ENCODE measurements at places on chromosomes 4 and X.

GRCh38 chr4:85968945-85969819, 390.7 kb downstream of the MAPK10 start:
- DNase-seq: no peak

DNA sequence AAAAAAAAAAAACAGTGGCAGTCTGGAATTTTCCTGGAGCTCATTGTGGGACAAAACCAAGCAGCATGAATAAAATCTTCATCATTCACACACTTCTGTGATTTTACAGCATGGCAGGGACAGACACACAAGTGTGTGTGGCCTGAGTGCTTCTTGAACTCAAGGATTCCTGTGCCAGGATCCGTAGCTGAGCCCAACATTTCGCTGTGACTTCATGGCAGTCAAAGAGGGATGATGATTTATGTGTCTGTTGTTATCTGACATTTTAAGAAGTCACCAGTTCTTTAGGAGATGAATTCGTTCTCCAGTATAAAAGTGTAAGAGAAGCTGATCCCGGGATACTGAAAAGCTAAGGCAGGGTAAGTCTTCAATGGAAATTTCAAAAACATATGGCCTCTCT, 57.0 kb downstream of the ING2 start:
- DNase-seq: no peak

- DNase-seq: peak; percentile 86
Measured at GRCh38 chrX:149540131-149540620, 636 bp upstream of the EOLA1 start.

DNA sequence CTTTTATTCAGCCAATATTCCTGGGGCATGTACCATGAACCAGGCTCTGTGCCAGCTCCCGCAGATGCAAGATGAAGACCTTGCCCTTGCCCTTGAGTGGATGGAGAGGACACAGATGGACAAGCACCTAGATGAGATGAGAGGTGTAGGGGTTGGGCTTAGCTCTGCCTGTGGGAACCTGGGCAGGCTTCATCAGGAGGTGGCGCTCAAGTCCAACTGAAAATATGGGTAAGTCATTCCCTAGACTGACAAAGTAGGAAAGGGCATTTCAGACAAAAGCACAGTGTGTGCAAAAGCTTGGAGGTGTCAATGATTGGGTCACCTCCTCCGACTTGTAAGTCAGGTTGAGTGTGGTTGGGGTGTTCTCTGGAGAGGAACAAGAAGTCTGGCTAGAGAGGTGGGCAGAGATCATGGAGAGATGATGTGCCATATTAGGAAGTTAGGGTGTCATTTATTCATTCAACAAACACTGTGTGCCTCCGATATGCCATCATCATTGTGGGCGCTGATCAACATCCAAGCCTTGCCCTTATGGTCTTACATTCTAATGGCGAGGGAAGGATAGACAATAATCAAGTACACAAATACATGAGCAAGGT, 64.6 kb downstream of the ANAPC4 start:
- no peak for DNase-seq

GRCh38 chr4:72843466-72843865, 226.1 kb downstream of the COX18 start:
- DNase-seq: no peak

- DNase-seq: no peak
Measured at GRCh38 chrX:5015451-5015850, 1213.2 kb downstream of the NLGN4X start.
